CD4-positive, alpha-beta T cell (primary cell): ENCODE measurements at places on chromosomes 13 and 19. TPM values are rescaled to one million over a fixed set of nuclear protein-coding genes. Genes with fewer than 3 reads are reported as not detected.

SHISA7 gene
- not detected for total RNA-seq

EBI3 gene
- not detected for total RNA-seq

TEKTIP1 gene
- 5.7 TPM for total RNA-seq

FLT3LG gene
- total RNA-seq, result 311 TPM

RFPL4A gene
- not detected for total RNA-seq

CALR3 gene
- not detected for total RNA-seq

VN1R2 gene
- not detected for total RNA-seq

USF2 gene
- 335 TPM for total RNA-seq

CGB5 gene
- total RNA-seq, result not detected

ZNF729 gene
- not detected for total RNA-seq

ICAM5 gene
- total RNA-seq, result not detected

PSG1 gene
- not detected for total RNA-seq

TLE6 gene
- not detected for total RNA-seq

ARL11 gene
- 0.14 TPM for total RNA-seq

ACTN4 gene
- 84.0 TPM for total RNA-seq

WASF3 gene
- total RNA-seq, result not detected

DNA sequence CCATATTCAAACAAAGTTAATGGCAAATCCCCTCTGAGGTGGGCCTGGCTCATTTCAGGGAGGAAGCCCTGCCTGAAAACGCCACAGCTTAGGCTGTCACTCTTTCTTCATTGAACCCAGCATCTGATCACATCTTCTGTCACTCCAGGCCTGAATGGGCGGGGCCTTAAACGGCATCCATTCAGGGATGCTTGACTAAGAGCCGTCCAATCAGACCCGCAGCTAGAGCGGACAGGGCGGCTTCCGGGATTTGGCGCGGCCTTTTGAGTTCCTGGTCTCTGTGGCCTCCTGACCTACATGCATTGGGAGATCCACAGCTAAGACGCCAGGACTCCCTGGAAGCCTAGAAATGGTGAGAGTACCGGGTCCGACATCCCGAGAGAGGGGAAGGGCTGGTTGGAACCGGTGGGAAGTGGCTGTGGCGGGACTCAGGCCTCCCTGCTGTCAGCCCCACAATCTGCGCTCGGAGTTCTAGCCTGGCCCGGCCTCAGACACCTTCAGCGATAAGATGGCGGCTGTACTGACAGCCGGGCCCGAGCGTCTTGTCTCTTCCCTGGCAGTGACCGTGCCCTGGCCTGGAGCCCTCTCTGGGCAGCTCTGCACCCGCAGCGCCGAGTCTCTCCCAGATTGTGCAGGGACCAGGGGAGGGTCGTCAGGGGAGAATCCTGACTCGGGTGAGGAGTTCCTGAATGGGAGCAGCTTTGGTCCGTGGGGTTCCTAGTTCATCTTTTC is at the start of gene ZNF723:
ZNF723 (plus strand) TSS at position 261 of the 732 bp plus-strand sequence; CDS start at position 350, 89 bp downstream.
- DNase-seq, result no peak

- DNase-seq, result no peak
Measured at GRCh38 chr13:77919246-77919920, 752 bp upstream of the EDNRB start.

- DNase-seq, result no peak
Measured at GRCh38 chr13:42114278-42114677, 65.8 kb downstream of the DGKH start.

DNA sequence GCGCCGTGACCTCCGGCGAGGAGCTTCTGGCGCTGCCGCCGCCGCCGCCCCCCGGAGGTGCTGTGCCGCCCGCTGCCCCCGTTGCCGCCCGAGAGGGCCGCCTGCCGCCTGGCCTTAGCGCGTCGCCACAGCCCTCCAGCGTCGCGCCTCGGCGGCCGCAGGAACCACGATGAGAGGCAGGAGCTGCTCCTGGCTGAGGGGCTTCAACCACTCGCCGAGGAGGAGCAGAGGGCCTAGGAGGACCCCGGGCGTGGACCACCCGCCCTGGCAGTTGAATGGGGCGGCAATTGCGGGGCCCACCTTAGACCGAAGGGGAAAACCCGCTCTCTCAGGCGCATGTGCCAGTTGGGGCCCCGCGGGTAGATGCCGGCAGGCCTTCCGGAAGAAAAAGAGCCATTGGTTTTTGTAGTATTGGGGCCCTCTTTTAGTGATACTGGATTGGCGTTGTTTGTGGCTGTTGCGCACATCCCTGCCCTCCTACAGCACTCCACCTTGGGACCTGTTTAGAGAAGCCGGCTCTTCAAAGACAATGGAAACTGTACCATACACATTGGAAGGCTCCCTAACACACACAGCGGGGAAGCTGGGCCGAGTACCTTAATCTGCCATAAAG is 4.8 kb downstream of the PDX1 start:
- no peak for DNase-seq

DNA sequence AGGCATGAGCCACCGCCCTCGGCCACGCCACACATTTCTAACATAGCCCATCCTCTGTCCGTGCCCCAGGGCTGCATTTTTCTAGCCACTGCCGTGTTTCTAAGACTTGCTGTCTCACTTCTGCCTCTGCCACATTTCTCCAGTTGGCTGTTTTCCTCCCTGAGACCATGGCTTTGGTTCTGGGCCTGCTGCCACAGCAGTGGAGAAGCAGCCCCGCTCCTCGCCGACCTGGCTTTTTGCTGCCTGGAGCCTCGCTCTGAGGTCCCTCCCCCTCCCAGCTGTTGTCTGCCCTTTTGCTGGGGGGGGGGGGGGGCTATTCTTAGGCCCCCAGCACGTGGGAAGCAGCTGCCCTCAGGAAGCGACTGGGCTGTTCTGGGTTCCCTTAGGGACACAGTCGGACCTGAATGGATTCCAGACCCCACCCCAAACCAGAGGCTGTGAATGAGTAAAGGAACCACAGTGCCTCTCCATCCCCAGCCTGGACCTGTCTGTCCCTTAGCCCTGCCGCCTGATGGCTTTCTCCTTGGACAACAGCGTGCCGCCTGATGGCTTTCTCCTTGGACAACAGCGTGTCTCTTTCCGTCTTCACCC is 3.3 kb downstream of the GYS1 start:
- DNase-seq, result no peak

- DNase-seq, result no peak
Measured at GRCh38 chr13:40540328-40541044, 126.0 kb downstream of the FOXO1 start.

- no peak for DNase-seq
Measured at GRCh38 chr19:45812297-45812696, 2.8 kb downstream of the RSPH6A start.

GRCh38 chr19:30784850-30785457 is 412.8 kb downstream of the ZNF536 start:
- DNase-seq, result peak; percentile 51

GRCh38 chr13:46994492-46994891 is 97.6 kb upstream of the HTR2A start:
- no peak for DNase-seq

DNA sequence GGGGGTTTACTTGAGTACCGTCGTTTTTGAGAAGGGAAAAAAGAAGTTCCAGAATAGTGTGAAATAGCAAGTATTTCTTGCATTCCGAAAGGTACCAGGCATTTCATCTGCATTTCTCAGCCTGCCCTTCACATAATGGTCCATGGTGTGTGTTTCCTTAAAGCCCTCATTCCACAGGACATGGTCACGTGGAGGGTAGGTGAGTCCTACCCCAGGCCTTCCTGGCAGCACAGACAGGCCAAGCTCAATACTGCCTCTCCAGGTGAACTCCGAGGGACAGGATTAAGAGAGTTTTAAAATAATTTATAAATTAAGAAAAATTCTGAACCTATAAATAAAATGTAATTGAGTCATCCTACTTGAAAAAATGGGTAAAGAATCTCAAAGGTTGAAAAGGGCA is 64.7 kb downstream of the TNFRSF19 start:
- no peak for DNase-seq

- DNase-seq, result peak; percentile 46
Measured at GRCh38 chr19:3284759-3285646, 60.5 kb downstream of the CELF5 start.

GRCh38 chr19:42206871-42207755 is 10.4 kb downstream of the DEDD2 start:
- no peak for DNase-seq

DNA sequence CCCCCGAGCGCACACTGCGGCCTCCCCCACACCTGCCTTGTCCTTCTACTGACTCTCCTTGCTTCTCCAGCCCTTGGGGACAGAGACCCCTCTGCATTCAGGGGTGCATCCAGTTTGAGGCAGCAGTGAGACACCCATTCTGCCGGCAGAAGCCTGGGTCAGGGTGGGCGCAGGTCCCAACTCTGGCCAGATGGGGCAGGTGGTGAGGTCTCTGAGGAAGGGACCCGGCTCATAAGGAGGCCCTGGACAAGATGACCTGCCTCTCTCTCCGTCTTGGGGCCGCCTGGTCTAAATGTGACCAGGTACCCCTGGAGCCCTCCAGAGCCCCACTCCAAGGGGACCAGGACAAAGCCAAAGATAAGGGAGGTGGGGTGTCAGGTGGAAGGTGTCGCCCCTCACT is 6.1 kb downstream of the CHERP start:
- DNase-seq, result no peak

DNA sequence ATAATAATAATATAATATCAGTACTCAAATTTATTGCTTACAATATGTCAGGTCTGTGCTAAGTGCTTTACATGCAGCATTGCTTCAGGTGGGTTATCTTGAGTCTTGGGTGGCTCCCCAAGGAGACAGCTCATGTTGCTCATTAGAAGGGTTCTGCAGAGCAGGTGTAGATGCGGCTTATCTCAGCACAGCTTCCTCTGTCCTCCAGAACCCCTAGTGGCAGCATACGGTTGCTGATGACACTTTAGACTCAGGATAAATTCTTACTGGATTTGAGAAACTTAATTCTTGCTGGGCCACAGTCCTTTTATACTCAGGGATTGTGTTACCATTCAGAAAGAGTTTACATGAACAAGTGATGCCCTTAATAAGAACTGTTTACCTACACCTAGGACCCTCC is 8.9 kb downstream of the COG3 start:
- DNase-seq, result no peak

DNA sequence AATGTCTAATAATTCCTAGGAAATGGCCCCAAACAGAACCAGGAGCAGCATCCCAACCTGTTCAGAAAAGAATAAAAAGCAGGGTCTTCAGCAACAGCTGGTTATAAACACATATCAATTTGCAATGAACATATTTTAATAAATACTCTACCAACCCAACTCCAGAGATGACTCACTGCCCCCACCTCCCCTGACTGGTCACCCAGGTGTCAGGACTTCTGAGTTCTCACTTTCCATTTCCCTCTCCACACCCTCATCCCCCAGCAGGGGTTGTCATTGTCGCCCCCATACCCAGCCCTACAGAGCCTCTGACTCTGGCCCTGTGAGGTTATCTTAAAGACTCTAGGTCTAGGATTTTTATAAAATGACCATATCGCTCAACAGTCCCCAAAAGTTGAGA is 6.9 kb downstream of the SERPINE3 start:
- DNase-seq, result no peak

GRCh38 chr19:18704971-18705370 is 21.5 kb downstream of the CRTC1 start:
- DNase-seq, result no peak

DNA sequence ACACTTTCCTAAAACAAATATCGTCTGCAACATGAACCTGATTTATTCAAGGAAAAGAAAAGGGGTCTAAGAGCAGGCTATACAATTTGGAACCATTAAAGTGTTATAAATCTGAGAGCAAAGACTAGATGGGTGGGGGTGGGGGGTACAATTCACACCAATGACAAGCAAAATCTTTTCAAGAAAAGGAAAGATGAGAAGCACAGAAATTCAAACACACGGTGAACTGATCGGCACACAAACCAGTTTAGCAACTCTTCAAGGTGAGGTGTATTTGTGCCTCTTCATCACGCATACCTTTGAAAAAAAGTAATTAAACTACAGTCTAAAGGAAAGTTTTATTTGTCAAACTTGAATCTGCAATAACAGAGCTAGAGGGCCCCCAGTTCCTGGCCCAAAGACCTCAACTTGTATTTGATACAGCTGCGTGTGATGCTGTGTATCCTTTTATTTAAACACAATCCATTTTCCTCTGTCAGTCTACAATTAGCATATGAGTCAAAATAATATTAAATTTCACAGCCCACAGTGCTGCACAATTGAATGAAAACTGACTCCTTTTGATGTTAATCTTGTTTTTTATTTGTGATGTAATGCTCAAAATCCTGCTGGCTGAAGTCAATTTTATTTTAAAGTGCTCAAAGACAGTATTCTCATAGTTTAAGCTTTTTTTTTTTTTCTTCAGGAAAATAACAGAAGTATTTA is 14.2 kb downstream of the EFNB2 start:
- DNase-seq, result no peak

GRCh38 chr13:76672420-76672819 is 213.8 kb downstream of the KCTD12 start:
- no peak for DNase-seq

GRCh38 chr13:51453959-51454703 is 1.3 kb upstream of the INTS6 start:
- peak; percentile 22 for DNase-seq

GRCh38 chr19:51367565-51368365 is 1.0 kb downstream of the CLDND2 start:
- DNase-seq, result peak; percentile 91
